ENCODE measurements at places on chromosomes 11 and 22.

DNA sequence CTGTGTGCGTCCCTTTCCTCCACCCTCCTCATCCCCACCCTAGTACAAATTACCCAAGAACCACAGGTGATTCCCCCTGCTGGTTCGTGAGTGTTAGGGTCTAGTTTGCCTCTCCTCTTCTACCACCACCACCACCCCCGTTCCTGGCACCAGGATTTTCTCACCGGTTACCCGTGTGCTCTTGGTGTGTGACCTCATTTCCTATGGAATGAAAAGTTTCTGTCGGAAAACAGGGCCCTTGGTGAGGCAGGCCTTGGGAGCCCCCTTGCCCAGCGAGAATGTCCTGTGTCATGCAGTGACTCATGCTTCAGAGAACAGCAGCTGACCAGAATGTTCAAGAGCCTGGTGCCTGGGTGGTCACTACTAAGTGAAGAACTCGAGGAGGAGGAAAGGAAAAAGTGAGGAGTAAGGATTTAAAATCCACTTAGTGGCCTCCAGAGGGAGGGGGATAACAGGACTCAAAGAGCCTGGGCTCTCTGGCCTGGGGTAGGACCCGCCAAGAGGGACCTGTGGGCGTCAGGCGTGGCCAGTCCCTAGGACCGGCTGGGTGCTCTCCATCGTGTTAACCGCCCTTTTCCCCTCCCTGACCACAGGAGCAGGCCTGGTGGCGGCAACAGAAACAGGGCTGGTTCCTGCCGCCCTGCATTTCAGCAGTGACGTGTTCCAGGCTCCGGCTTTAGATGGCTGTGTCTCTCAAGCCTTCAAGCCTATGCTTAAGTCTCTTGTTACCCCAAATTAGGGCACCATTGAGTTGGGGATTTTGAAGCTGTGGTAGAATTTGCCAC lies 30.2 kb downstream of the C22orf31 start:
- DNase-seq = no peak

- no peak for DNase-seq
Observed at GRCh38 chr22:50606165-50606945, 5.8 kb downstream of the MAPK8IP2 start.

DNA sequence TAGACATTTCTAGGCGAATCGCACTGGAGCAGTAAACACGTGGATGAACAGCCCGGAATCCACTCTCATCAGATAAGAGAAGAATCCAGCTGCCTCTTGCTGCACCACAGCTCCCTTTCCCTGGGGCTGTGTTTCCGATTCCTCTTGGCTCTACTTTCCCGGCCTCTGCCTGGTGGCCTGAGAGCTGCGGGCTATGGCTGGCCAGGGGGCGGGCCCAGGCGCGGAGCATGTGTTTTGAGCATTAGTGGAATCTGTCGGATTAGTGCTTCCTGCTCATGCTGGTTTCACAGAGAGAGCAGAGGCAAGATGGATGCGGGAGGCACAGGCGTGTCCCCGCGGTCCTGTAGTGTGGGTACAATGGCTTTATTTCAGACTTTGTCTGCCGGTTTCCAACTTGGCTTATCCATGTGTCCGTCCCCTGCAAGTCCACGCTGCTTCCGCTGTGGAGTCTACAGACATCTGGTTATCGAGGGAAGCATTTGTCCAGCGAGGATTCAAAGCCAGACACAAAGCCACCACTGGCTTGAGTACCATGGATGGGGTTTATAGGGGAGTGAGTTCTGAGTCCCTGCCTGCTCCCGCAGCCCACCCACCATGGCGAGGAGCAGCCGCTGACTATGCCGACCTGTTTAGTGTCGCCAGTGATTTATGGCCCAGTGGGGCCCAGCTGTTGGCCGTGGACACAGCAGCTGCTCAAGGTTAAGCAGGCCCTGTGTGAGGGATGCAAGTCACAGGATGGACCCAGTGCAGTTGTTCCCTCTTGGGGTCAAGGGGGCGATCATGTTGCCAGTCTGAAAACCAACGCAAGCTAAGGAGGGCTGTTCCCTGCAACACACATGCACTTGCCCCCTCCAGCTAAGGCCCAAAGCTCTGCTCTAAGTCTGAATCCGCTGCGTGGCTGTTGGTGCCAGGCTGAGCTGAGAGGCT lies 43.3 kb upstream of the EP300 start:
- DNase-seq = peak; percentile 72

DNA sequence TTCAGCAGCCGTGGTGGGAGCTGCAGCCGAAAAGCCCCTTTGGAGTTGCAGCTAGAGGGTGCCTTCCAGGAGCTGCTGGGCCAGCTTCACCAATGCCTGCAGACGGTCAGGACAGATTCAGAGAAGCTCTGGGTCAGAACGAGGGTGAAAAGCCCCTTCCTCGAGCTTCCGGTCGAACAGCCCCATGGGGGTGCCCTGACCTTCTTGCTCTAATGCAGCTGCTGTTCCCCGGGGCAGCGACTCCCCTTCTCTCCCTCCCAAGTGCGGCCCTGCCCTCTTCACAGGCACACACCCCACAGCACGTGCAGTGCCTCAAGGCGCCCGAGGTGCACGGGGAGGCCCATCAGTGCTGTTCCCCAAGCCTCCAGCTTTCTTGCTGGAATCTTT lies 9.6 kb upstream of the IFITM3 start:
- DNase-seq = no peak

DNA sequence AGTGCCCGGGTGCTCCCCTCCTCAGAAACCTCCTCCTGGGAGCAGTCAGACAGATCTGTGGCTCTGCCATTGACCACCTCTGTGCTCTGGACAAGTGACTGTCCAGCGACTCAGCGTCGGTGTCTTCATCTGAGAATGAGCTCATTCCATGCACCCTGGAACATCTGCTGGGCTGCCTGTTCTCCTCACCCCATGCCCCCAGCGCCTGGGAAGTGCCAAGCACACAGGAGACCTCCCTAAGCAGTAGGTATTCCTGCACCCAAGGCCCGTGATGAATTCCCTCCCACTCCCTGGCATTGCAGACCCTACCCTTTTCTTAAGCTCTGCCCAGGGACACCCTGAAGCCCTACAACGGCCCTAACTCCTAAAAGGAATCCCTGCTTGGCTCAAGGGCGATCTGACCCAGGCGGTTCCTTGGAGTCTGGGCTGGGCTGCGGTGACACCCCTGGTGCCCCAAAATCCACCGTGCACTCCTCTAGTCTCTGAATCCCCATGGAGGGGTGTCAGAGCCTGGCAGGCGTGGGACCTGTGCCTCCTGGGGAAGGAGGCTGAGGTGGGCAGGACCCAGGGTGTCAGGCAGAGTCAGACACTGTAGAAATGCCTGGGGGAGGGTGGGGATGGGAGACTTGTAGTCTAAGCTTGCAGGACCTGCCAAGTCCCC lies 92.0 kb downstream of the CEP164 start:
- no peak for DNase-seq

DNA sequence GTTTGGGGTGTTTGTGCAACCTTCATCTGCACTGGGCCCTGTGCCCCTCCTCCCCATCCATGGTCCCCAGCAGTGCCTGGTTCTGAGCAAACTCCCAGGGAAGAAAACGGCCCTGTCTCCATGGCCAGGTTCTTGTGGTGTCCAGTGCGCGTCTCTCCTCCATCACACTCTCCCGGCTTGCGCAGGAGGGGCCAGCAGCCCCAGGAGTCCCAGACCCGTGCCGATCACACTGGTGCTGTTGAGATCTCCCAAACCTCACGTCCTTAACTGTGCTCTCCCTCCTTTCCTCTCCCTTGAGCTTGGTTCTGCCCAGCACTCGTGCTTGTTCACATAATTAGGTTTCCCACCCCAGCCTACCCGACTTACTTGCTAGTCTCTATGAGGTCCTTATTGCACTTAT lies 10.9 kb upstream of the GRK2 start:
- DNase-seq = no peak

DNA sequence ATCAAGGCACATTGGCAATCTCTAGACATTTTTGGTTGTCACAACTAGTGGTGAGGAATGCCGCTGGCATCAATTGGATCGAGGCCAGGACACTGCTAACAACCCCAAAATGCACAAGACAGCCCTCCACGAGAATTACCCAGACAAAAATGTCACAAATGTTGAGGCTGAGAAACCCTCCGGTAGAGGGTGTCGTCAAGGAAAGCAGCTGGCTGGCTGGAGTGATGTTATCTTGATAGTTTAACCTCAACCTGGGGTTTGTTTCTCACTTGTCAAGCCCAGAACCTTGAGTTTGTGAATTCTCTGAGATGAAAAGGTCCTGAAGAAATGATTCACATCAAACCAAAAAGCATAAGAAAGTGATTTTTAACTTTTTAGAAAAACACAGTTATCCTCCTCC lies 21.1 kb upstream of the TMPRSS13 start:
- no peak for DNase-seq

GRCh38 chr11:134464981-134465730 lies 53.1 kb upstream of the B3GAT1 start:
- DNase-seq = no peak

- no peak for DNase-seq
Observed at GRCh38 chr22:50060441-50061140, 2.5 kb upstream of the TTLL8 start.

DNA sequence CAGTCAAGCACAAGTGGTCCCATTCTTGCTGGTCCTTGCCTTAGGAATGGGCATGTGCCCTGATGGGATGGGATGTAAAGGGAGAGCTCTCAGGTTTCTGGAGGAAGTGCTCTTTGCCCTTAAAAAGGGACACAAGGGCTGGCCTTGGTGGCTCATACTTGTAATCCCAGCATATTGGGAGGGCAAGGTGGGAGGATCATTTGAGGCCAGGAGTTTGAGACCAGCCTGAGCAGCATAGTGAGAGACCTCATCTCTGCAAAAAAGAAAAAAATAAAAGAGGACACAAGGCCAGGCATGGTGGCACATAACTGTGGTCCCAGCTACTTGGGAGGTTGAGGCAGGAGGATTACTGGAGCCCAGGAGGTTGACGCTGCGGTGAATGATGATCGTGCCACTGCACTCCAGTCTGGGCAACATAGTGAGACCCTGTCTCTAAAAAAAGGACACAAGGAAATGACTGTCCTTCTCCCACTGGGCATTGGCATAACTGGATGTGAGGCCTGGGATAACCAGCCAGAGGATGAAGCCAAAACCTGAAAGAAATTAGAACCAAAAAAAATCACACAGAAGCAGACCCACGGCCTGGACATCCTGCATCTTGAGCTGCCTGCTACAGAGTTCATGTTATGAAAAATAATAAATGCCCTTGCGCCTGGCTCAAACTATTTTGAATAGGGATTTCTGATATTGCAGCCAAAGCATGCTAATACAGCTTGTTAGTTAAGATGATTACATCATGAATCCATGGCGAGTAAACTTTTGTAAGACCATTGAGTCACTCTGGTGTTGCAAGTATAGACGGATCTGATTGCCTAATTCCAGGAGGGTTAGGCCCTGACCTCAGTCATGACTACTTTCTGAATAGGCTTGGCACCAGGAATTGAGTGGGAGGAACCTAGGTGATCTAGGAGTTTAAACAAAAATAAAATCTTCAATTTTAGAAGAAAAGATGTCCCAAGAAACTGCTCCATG lies 12.9 kb upstream of the CRKL start:
- no peak for DNase-seq

- DNase-seq = peak; percentile 0
Observed at GRCh38 chr11:85316967-85317366, 310.2 kb downstream of the DLG2 start.

GRCh38 chr11:64910451-64911093 lies 6.4 kb downstream of the ATG2A start:
- no peak for DNase-seq

GRCh38 chr11:15213471-15214231 lies 98.9 kb downstream of the INSC start:
- DNase-seq = no peak

DNA sequence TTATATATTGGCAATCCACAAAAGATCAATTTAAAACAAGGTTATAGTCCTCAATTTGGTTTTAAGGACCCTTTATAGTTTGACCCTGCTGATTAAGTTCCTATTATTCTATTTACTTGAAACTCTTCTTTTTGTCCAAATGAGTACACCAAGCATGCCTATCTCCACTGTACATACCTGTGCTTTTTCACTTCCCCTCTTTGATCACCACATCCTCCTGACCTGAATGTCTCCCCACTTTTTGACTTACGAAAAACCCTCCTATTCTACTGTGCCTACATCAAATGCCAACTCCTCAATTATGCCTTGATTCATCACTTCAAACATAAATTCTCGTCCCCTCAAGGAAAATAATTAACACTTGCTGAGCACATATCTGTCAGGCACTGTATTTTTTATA lies 113.5 kb downstream of the SOX6 start:
- DNase-seq = no peak

DNA sequence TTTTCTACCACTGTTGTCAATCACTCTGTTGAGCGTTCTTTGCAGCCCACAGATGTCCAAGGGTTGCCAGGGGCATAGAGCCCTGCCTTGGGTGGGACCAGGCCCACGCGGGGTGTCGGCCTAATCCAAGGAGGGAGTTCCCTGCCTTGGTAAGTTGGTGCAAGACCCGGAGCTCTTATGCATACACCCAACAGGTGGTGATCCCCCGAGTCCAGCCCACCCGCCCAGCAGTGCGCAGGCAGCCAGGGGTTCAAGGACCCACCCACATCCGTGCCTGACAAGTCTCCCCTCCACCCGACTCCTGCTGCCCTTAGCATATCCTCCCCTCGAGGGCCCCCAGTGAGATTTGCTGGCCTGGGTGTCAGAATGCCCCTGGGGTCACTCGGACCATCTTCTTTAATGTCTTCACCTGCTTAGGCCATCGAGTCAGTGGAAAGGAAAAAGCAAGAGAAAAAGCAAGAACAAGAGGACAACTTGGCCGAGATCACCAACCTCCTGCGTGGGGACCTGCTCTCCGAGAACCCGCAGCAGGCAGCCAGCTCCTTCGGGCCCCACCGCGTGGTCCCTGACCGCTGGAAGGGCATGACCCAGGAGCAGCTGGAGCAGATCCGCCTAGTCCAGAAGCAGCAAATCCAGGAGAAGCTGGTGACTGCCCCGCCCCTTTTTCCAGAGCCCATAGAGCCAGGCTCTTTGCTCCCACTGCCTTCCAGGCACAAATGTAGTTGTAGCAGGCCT lies 12.2 kb downstream of the RIBC2 start:
- DNase-seq = no peak

GRCh38 chr11:6705905-6706535 lies 22.9 kb upstream of the MRPL17 start:
- peak; percentile 28 for DNase-seq

GRCh38 chr22:24994070-24994763 lies 41.7 kb downstream of the KIAA1671 start:
- DNase-seq = peak; percentile 45

GRCh38 chr11:72239313-72239848 lies 4.6 kb downstream of the PHOX2A start:
- peak; percentile 49 for DNase-seq

GRCh38 chr22:37498289-37498909 lies 12.2 kb upstream of the MFNG start:
- peak; percentile 63 for DNase-seq

DNA sequence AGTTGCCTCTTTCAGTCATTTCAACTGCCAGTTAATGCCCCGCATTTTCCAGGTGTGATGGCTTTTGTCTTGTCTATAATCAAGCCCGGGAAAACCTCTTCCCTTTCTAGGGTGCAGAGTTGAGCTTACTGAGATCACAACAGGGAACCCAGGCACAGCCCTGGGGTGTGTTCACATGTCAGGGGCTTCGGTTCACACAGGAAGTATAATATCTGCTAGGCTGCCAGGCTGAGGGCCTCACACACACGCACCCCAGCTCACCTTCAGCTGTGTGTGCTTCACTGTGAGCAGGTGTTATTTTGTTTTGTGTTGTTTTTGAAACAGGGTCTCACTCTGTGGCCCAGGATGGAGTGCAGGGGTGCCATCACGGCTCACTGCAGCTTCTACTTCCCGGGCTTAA lies 9.7 kb upstream of the SOX10 start:
- DNase-seq = no peak
